ENCODE measurements at places on chromosomes 7 and 10.

DNA sequence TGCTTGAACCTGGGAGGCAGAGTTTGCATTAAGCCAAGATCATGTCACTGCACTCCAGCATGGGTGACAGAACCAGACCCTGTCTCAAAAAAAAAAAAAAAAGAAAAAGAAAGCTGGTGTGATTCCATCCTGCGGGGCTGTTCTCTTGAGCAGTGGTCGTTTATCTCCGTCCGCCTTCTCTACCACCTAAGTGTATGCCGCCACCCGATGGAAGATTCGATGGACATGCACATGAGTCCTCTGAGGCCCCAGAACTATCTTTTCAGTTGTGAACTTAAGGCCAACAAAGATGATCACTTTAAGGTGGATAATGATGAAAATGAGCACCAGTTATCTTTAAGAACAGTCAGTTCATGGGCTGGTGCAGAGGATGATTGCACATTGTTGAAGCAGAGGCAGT, 65.7 kb downstream of the ABRAXAS2 start:
- DNase-seq: no peak

DNA sequence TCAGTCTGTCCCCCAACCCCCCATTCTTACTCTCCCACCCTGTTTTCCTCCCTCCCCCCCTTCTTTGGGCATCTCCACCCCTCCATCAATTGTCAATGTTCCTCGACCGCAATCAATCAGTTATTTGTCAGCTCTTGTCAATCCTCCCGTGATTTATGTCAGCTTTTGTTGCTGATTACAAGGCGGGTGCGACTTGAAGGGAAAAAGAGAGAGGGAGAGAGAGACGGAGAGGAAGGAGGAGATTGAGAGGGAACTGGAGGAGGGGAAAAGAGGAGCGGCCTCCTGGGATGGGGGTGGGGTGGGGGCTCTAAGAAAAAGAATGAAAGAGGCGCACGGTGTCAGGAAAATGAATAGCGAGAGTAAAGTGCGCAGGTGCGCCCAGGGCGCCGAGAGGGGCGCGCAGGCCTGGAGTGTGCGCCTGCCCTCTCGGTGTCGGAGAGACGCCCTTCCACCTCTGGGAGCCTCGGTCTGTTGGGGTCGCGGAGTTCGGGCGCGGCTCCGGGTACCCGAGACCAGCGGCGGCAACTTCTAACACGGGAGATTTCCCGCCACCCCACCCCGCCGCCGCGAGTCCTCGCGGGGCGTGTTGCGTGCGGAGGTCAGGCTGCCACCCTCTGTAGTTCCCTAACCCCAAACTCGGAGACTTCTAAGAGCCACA, 1.1 kb upstream of the ZNF503 start:
- no peak for DNase-seq

DNA sequence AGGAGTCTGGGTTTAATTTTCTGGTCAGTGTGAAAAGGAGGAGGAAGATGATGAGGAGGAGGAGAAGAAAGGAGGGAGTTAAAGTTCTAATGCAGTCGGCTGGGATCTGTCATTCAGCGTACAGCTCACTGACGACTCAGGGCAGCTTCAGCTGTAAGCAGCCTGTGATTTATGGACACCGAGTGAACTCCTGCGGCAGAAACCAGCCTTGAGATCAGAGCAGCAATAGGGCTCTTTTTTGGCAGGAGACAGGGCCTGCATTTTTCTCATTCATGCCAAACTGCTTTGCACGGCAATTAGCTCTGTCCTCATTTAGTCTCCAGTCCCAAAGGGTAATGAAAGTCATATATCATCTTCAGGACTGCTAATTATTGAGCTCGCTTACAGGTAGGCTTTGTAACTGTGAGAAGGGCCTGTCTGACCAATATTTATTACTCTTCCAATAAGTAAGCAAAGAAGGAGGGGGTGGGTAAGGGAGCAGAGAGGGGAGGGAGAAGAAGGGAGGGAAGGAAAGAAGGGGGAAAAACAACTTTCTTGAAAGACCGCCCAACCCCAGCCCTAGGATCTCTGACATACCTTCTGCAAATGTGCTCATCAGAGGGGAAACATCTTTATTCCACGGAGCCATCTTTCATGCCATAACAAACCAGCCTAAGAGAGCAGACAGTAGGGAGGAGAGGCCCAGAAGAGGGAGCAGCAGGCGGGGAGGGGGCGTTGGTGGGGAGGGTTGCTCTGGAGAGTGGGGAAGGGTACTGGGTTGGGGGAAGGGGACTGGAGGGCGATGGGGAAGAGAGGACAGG, 48.1 kb upstream of the COMTD1 start:
- no peak for DNase-seq

GRCh38 chr7:128176696-128177095, 64.4 kb upstream of the LEP start:
- DNase-seq: no peak

GRCh38 chr7:90518630-90519029, 49.2 kb downstream of the PTTG1IP2 start:
- no peak for DNase-seq

- no peak for DNase-seq
These were observed 107.5 kb upstream of the NPS start for GRCh38 chr10:127441350-127442219.

DNA sequence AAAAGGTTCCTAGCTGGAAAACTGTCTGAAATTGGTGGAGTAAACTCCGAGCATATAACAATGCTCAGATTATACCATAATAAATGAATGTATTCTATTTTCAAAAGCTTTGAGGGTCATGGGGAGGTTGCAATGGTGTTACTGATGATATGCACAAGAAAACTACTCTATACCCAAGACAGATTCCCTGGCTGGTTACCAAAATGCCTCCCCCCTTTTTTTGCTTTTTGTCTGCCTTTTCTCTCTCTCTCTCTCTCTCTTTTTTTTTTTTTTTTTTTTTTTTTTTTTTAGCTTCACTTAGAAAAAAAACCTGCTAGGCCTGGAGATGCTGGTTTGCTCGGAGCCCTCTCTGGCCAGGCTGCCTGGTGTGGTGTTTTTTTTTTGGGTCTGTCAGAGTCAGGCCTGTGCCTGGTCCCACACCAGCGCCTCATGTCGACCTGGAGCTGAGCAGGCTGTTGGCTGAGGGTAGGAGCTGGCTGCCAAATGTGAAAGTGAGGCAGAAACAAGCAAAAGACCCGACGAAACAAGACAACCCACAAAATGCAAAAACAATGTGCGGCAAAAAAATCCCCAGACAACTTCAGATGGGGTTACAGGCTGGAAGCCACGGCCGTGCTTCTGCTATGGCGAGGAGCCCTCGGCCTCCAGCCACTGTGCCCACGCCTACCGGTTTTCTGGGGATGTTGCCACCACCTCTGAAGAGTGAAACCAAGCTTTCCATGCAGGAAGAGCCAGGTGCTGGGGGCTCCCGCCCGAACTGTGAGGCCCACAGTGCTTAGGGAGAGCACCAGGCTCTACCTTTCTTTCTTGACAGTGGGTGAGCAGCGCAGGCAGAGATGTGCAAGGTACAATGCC, 59.9 kb upstream of the EFCAB10 start:
- no peak for DNase-seq

DNA sequence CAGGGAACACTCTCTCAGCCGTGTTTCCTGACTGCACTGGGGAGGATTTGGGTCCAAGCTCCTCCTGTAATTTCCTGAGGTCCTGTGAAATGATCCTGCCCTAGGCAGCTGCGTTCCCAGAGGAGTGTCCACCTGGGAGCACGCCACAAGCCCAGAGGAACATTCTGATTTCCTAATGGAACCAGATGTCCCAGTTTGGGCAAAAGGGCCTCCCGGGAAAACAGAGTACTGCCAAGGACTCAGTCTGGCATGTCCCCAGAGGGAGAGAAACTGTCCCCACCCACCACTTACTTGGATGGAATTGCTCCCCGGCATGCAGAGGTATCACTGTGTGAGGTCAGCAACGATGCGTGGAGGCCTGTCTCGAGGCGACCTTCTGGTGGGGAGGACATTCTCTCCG, 34.5 kb downstream of the ASB13 start:
- no peak for DNase-seq

- DNase-seq: no peak
These were observed 53.2 kb upstream of the ZNF33B start for GRCh38 chr10:42691361-42692120.

- no peak for DNase-seq
These were observed 4.8 kb downstream of the FGFR2 start for GRCh38 chr10:121593281-121594075.

Data from activated CD4-positive, CD25-positive, alpha-beta regulatory T cell (primary cell).